ENCODE measurements at places on chromosomes 6 and 20.

GRCh38 chr6:84016029-84016428 lies 17.5 kb upstream of the MRAP2 start:
- no peak for DNase-seq

- DNase-seq = no peak
These were observed 1114.8 kb upstream of the GJE1 start for GRCh38 chr6:141017941-141018340.

- DNase-seq = no peak
These were observed 368.9 kb downstream of the UTRN start for GRCh38 chr6:144653885-144654505.

DNA sequence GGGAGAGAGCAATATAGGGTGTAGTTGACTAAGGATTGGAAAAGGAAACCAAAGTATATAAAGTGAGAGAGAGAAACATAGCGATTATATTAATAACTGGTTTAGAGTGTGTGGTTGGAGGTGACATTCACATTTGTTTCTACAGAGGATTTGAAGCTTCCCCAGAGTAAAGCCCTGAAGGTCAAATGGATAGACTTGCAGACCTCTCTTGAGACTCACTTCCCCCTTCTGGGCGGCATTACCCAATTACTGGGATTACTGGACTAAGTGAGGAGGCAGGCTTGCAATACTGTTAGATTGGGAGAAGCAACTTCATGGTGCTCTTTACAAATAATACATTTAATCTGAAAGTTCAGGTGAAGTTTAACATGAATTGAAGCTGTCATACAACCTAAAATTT lies 10.7 kb downstream of the FIG4 start:
- no peak for DNase-seq

DNA sequence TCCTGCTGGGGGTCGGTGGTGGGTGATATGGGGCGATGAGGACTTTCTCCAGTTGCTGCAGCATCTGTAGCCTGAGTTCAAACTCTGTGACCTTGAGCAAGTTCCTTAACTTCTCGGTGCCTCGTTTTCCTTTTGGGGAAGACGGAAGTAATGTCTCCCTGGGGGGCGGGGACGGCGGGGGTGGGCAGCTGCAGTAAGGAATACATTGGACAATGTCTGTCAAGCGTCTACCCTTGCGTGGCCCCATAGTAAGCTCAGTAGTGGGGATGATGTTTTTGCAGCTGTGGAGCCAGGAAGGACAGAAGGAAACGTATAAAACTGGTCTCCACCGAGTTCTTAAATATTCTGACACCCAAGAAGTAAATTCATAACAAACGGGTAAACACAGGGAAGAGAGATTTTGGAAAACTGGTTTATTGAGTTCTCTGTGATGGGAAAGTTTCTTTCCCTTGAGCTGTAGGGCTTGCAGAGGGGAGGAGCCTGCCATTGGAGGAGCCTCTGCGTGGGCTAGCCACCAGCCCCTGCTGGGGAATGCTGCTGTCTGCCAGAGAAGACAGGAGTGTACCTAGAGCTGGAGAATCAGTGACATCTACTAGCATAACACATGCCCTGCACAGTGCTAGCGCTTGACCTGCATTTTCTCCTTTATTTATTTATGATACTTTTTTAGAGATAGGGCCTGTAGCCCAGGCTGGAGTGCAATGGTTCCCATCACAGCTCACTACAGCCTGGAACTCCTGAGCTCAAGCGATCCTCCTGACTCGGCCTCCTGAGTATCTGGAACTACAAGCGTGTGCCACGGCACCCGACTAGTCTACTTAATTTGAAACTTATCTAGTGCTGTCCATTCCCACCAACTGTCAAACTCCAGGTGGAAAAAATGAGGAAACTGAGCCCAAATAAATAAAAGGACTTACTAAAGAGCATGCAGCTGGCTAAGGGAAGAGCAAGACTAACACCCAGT lies 1.2 kb upstream of the ACSS1 start:
- DNase-seq = no peak

- no peak for DNase-seq
These were observed 100.9 kb downstream of the OPRM1 start for GRCh38 chr6:154139892-154140291.

DNA sequence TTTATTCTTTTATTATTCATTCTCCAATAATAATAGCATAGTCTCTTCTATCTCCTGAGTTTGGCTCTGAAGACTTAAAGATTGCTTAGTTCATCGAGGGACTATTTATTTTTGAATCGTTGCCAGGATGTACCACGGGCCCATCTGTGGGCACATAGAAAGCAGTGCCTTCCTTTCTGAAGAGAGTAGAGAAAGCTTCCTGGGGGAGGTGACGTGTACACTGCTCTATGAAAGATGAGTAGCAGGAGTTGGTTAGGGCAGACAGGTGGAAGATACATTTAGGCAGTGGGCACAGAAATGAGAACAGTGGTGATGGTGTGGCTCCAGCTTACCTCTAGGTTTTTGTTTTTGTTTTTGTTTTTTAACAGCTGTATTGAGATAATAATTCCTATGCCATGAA lies 98.4 kb downstream of the CDKAL1 start:
- no peak for DNase-seq

DNA sequence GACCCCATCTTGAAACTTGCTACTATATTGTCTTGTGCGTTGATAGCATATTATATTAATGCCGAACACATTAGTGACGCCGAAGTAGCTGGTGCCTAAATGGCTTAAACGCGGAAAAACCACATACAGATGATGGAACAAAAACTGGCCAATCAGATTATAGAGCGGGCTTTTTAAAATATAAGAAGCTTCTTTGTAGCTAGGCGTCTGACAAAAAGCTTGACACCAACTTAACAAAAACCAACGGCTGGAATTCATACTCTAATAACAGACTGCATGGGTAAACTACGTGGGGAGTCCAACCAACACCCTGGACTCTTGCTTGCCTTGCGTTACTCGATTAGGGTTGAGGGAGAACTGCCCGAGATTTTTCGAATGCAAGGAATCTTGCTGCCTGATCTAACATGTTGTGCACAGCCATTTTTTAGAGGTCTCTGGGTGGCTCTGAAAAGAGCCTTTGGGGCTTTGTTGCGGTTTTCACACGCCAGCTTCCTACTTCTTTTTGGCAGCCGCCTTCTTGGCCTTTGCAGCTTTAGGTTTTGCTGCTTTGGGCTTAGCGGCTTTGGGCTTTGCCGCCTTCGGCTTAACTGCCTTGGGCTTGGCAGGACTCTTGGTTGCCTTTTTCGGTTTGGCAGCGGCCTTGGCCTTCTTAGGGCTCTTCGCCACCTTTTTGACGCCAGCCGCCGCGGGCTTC lies 45.7 kb downstream of the OR2B2 start:
- DNase-seq = peak; percentile 77

Measured in activated CD8-positive, alpha-beta memory T cell treated with anti-CD3 and anti-CD28 coated beads for 24 hours (primary cell).